Activated naive CD8-positive, alpha-beta T cell treated with anti-CD3 and anti-CD28 coated beads, Interleukin-2, amount 10 ng/mL, durations not matched to agents 7 days and 5 days (primary cell): ENCODE measurements at places on chromosomes 4 and X. TPM values are rescaled to one million over a fixed set of nuclear protein-coding genes. Genes with fewer than 3 reads are reported as not detected.

Gene PDCL2
- total RNA-seq: not detected

Gene PABPC1L2A
- not detected for total RNA-seq

Gene SPARCL1
- not detected for total RNA-seq

Gene PRDM8
- 8.2 TPM for total RNA-seq

Gene SPACA5
- total RNA-seq: not detected

Gene HS6ST2
- not detected for total RNA-seq

Gene GIMD1
- not detected for total RNA-seq

Gene TMEM271
- total RNA-seq: not detected

Gene FRG2
- total RNA-seq: not detected

Gene CTAG1A
- not detected for total RNA-seq

Gene PNCK
- total RNA-seq: 0.79 TPM

GRCh38 chrX:53458082-53458481 lies 23.9 kb upstream of the HSD17B10 start:
- H3K27ac ChIP-seq: no peak overlapping the region
- H3K4me1 ChIP-seq: no peaks in the 10 kb centered on the region
- no peak overlapping the region for H3K4me3 ChIP-seq
- no peak for DNase-seq
- peaks cover 12% of the 10 kb centered on the region for H3K27me3 ChIP-seq

DNA sequence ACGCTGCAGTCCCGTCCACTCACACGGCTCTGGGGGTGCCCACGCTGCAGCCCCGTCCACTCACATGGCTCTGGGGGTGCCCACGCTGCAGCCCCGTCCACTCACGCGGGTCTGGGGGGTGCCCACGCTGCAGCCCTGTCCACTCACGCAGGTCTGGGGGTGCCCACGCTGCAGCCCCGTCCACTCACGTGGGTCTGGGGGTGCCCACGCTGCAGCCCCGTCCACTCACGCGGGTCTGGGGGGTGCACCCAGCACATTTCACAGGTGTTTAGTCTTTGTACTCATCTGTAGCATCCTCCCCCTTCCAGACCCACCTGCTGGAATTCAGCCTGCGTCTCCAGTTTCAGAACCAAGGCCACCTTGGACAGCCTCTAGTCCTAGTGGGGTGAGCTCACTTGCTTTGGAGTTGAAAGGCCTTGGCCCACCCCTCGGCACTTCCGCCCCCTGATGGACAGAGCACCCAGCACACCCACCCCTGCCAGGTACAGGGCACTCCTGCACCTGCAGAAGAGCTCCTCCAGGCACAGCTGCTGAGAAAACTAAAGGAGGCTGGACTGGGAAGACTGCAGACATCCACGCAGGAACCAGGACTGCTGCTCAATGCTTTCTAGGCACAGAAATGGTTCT lies 73.0 kb downstream of the ABLIM2 start:
- no peak overlapping the region for H3K4me3 ChIP-seq
- no peak for DNase-seq
- H3K27me3 ChIP-seq: no peaks in the 10 kb centered on the region
- H3K36me3 ChIP-seq: no peaks in the 10 kb centered on the region
- H3K27ac ChIP-seq: no peak overlapping the region

- H3K36me3 ChIP-seq: no peaks in the 10 kb centered on the region
- H3K27ac ChIP-seq: peak overlapping the region; percentile 65
- H3K4me1 ChIP-seq: no peaks in the 10 kb centered on the region
- H3K4me3 ChIP-seq: peak overlapping the region; percentile 73
These were observed 30.4 kb upstream of the TMSB15A start for GRCh38 chrX:102546828-102547493.

GRCh38 chrX:13372203-13372980 lies 52.5 kb upstream of the ATXN3L start:
- no peak overlapping the region for H3K27ac ChIP-seq
- DNase-seq: no peak
- peaks cover 4% of the 10 kb centered on the region for H3K4me1 ChIP-seq
- no peaks in the 10 kb centered on the region for H3K36me3 ChIP-seq
- peaks cover 4% of the 10 kb centered on the region for H3K27me3 ChIP-seq
- no peak overlapping the region for H3K4me3 ChIP-seq

GRCh38 chr4:19314116-19314515 lies 937.6 kb upstream of the SLIT2 start:
- H3K27me3 ChIP-seq: no peaks in the 10 kb centered on the region
- no peaks in the 10 kb centered on the region for H3K36me3 ChIP-seq
- H3K27ac ChIP-seq: no peak overlapping the region
- no peaks in the 10 kb centered on the region for H3K4me1 ChIP-seq
- DNase-seq: no peak

- H3K27ac ChIP-seq: no peak overlapping the region
- H3K4me1 ChIP-seq: no peaks in the 10 kb centered on the region
- H3K4me3 ChIP-seq: no peak overlapping the region
- no peaks in the 10 kb centered on the region for H3K27me3 ChIP-seq
- DNase-seq: no peak
These were observed 601.8 kb upstream of the ZFP42 start for GRCh38 chr4:187393531-187394344.

- DNase-seq: peak; percentile 37
- peaks cover 4% of the 10 kb centered on the region for H3K4me1 ChIP-seq
- peak overlapping the region; percentile 93 for H3K27ac ChIP-seq
These were observed 118.6 kb downstream of the CRLF2 start for GRCh38 chrX:1093586-1094421.

- H3K27me3 ChIP-seq: peaks cover 4% of the 10 kb centered on the region
- H3K27ac ChIP-seq: no peak overlapping the region
- no peak overlapping the region for H3K4me3 ChIP-seq
- DNase-seq: no peak
These were observed 13.0 kb upstream of the LEF1 start for GRCh38 chr4:108181704-108182103.

DNA sequence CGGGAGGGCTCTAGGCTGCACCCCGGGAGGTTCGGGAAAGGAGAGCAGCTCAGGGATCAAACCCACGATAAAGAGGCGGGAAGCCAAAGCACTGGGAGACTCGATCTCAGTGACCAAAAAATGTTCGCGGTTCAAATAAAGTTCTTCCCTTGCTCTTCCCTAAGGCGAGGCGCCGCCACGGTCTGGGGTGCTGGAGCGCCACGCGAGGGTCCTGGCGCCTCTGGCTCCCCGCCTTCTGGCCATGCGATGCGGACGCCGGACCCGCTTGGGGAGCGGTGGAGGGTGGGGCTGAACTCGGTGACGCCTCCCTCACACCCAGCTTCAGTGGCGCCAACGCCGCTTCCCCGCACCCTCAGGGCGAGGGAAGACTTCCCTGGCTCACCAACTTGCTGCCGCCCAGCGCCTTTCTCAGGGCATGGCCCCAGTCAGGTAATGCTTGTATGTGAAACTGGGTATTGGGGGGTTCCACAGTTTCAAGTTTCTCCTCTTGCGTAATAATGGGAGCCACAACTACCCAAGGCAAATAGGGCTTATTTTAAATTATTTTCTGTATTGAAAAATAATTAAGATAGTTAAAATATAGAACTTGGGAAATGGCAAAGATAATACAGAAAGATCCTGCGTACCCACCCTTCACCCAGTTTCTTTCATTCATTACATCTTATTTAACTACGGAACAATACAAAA lies at the start of gene QRFPR:
QRFPR (minus strand) TSS at position 243 of the 687 bp plus-strand sequence. CDS start 371 bp downstream, outside the sequence.
- peak within 1 kb of the TSS; percentile 8 for H3K27ac ChIP-seq
- no peak for DNase-seq
- peaks cover 2% of the 10 kb centered on the region for H3K36me3 ChIP-seq
- peak within 1 kb of the TSS; percentile 78 for H3K4me3 ChIP-seq
- H3K4me1 ChIP-seq: peaks cover 8% of the 10 kb centered on the region

DNA sequence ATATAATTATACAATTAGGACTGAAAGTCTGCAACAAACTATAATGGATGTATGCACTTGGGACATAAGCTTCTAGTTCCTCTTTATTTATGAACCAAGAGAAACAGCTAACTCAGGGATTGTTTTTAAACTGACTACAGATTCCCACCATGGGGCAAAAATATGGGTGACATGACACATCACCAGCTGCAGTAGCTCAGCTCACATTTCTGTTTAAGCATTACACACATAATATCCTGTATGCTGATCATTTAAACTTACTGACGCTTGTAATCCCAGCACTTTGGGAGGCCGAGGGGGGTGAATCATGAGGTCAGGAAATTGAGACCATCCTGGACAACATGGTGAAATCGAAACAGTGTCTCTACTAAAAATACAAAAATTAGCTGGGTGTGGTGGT lies 11.5 kb downstream of the FGB start:
- H3K4me1 ChIP-seq: no peaks in the 10 kb centered on the region
- H3K4me3 ChIP-seq: no peak overlapping the region
- no peaks in the 10 kb centered on the region for H3K36me3 ChIP-seq
- no peak overlapping the region for H3K27ac ChIP-seq
- H3K27me3 ChIP-seq: peaks cover 11% of the 10 kb centered on the region

DNA sequence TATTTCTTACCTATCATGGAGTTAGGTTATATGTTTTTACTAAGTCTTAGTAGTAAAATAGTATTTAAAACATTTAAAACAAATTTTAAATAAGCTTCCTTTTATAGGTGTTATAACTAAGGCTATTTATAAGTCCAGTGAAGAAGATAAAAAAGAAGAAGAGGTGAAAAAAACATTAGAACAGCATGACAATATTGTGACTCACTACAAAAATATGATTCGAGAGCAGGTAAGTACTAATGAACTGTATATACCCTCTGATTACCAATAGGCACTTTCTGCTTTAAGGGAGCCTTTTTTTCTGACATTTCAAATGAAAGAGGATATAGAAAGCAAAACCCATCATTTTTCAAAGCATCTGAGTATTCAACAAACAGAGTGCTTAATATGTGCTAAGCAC lies 76.6 kb downstream of the USO1 start:
- DNase-seq: no peak
- no peaks in the 10 kb centered on the region for H3K4me1 ChIP-seq
- H3K36me3 ChIP-seq: peaks cover 13% of the 10 kb centered on the region
- no peak overlapping the region for H3K4me3 ChIP-seq

DNA sequence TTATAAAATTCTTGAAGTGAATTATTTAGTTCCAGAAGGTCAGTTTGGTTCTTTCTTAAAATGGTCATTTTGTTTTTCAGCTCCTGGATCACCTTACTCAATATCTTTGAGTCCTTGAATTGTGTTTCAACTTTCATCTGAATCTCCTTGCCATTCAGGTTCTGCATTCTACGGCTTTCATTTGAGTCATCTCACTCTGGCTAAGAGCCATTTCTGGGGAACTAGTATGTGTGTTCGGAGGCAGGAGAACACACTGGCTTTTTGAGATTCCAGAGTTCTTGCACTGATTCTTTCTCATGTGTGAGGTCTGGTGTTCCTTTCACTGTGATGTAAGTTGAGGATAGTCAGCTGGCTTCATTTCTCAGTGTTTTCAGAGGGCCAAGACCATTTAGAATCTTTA lies 708.4 kb upstream of the FRG1 start:
- H3K36me3 ChIP-seq: no peaks in the 10 kb centered on the region
- no peak overlapping the region for H3K27ac ChIP-seq
- no peak for DNase-seq
- H3K4me3 ChIP-seq: no peak overlapping the region
- H3K4me1 ChIP-seq: no peaks in the 10 kb centered on the region

- H3K4me1 ChIP-seq: no peaks in the 10 kb centered on the region
- H3K27me3 ChIP-seq: peaks cover 5% of the 10 kb centered on the region
- H3K27ac ChIP-seq: no peak overlapping the region
- H3K4me3 ChIP-seq: no peak overlapping the region
- no peaks in the 10 kb centered on the region for H3K36me3 ChIP-seq
These were observed 355.0 kb upstream of the EMCN start for GRCh38 chr4:100872811-100873210.

DNA sequence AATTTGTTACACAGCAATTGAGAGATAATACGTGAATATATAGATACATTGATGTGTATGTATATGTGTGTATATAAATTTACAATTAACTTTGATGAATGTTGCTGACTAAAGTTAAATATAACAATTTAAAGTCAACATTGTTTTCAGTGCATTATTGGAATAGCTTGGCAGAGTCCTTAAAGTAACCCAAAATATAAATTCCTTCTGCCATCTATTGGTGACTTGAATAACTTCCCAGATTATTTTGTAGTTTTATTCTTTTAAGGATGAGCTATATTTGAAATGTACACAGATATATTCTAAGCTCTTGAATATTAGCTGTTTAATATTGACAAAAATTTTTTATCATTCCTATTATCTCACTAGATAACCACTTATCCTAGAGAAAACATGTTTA lies 298.2 kb upstream of the FSTL5 start:
- H3K27ac ChIP-seq: no peak overlapping the region
- no peaks in the 10 kb centered on the region for H3K27me3 ChIP-seq
- no peak overlapping the region for H3K4me3 ChIP-seq
- no peaks in the 10 kb centered on the region for H3K4me1 ChIP-seq
- no peaks in the 10 kb centered on the region for H3K36me3 ChIP-seq
- no peak for DNase-seq

- H3K4me3 ChIP-seq: no peak overlapping the region
- DNase-seq: no peak
- H3K27me3 ChIP-seq: no peaks in the 10 kb centered on the region
- no peaks in the 10 kb centered on the region for H3K36me3 ChIP-seq
These were observed 29.3 kb upstream of the GPM6A start for GRCh38 chr4:175841366-175841765.

DNA sequence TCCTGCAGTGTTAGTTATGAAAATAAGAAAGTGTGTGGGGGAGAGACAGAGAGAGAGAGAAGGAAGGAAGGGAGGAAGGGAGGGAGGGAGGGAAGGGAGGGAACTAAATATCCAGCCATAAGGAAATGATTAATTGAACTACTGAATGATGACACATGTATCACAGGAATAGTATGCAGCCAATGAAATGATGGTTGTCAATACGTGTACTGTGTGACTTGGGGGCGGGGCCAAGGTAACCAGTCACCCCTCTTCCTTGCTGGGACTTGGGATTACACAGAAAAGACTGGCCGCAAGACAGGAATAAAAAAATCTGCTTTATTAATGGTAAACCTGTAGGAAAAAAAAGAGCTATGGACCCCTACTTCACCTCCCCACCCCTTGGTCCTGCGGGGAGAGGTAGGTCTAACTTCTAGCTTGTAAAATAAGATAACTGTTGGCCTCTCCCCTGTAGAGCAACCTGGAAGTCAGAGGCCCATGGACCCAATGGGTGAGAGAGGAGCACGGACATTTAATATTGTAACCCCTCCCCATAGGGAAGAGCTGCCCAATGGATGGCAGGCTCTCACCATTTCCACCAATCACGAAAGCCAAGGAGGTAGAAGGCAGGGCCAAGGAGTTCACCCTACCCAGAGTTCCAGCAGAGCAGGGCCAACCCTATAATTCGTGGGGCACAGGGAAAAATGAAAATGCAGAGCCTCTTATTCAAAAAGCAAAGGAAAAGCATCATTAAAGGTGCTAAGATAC lies 7.4 kb downstream of the PPP2R2C start:
- DNase-seq: peak; percentile 5
- H3K4me1 ChIP-seq: no peaks in the 10 kb centered on the region
- no peak overlapping the region for H3K27ac ChIP-seq
- no peak overlapping the region for H3K4me3 ChIP-seq
